KG1 (cell line): ENCODE measurements at places on chromosomes 12 and 14.

- DNase-seq: no peak
Observed at GRCh38 chr12:111573476-111573875, 25.6 kb downstream of the ATXN2 start.

DNA sequence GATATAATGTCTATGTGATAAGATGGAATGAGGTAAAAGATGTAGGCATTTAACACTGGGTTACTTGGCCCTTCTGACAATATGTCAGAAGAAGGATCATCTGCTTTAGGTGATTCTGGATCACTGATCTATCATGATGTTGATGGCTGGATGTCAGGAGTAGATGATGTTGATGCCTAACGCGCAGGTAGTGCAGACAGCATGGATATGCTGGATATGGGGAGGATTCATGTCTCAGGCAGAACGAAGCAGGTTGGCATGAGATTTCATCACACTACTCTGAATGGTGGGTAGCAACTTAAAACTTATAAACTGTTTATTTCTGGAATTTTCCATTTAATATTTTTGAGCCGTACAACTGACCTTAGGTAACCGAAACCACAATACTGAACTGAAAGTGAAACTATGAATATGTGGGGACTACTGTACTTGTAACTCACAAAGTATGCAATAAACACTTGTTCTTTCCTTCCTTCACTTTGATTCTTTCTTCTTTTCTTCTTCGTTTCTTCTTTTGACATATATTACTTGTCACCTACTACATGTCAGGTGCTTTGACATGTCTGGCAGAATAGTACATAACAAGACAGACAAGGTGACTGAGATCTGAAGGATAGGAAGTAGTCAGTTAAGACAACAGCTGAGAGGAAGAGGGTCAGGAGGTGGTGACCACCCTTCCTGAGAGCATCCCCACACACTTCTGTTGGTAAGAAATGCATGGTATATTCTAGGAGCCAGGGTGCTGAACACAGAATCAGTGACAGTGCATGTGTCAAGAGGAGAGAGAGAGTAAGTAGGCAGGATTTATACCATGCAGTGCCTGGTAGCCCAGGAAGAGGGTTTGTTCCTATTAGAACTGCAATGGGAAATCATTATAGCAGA is 238.8 kb downstream of the PPFIA2 start:
- DNase-seq: no peak

GRCh38 chr12:7369274-7369729 is 65.4 kb downstream of the ACSM4 start:
- no peak for DNase-seq

DNA sequence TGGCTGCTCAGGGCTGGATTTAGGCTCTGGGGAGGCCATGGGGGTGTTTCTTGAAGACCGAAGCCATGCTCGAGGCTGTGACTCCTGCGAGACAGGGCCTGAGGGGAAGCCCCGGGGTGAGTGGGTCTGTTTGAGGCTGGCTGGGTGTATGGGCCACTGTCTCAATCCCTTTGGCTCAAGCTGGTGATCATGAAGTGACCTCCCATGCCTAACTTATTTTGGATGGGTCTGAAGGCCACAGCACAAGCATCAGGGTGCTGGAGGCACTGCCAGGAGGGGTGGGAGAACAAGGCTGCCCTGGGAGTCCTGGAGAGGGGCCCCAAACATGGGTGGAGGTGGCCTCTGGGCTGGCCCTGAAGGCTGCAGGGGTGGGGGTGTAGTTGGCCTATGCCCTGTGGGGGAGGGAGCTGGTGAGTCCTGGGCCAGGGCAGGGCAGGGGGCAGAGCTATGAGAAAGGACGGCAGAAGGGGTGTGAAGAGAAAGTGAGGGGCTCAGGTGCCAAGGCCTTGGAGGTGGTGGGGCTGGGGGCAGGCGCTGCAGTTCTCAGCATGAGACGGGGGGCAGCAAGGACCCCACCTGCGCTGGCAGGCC is 100.9 kb downstream of the KIF26A start:
- DNase-seq: no peak

- DNase-seq: no peak
Observed at GRCh38 chr12:14854586-14855183, 11.4 kb upstream of the ART4 start.

- no peak for DNase-seq
Observed at GRCh38 chr12:63882844-63883243, 38.3 kb downstream of the SRGAP1 start.

DNA sequence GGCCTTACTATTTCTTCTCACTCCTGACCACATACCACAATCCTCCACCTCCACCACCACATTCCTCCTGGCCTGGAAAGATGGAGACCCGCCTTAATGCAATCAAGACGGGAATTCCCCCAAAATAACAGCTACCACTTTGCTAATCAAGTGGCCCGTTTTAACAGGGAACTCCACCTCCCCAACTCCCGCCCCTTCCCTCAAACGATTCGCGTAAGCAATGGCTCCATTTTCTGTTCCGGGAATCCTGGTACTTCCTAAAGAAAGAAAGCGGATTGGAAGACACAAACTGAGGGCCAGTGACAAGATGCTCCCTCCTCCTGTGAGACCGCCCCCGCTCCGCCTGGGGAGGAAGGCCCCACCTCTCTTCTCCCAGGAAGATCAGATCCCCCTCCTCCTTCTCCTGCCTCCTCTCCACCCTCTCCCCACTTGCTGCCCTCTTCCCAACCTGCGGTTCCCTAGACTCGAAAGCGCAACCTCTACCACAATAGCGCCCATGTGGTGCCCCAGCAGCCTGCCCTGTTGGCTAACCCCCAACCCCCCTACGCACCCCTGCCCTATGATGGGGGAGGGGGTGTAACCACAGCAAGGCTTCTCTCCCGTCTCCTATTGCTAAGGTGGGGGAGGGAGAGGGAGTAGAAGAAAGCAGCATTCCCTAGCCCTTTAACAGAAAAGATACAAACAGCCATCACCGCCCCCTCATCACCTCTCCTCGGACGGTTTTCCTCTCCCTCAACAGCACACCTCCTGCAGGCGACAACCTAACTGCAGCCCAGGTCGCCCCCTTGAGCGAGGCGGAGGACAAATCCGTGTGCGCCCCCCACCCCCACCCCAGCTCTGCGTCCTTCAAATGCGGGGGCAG is 777 bp downstream of the ARF3 start:
- DNase-seq: peak; percentile 16

- DNase-seq: no peak
Observed at GRCh38 chr12:107622001-107622400, 63.6 kb upstream of the PWP1 start.

- DNase-seq: no peak
Observed at GRCh38 chr12:87988534-87988933, 40.7 kb downstream of the C12orf50 start.

DNA sequence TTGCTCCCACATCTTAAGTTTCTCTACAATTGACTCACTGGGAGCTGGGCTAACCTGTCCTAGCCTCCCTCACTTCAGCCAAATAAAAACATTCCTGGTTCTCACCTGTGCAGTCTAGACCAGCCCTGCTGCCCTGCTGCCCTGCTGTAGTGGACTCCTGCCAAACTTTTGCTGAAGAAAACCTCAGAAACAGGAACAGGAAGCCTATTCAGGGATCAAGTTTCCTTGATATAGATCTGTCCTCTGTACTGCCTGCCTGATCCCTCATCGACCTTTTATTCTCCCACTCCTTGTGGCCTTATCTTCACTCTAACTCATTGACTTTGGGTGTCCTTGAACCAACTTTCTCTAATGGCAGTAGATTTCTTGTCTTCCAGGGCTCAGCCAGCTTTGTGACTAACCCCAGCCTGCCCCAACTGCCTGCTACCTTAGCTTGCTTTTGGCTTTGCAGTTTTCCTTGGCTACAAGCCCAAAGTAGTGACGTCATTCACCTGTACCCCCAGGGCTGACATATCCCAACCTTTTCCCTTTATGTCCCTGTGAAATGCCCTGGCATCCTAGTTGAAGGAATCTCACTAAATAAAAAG is 234.8 kb downstream of the DUSP6 start:
- no peak for DNase-seq

GRCh38 chr12:63917864-63918799 is 73.6 kb downstream of the SRGAP1 start:
- DNase-seq: no peak

- no peak for DNase-seq
Observed at GRCh38 chr14:72925815-72926291, 411 bp upstream of the DCAF4 start.

GRCh38 chr12:92539976-92540781 is 162.6 kb upstream of the PLEKHG7 start:
- DNase-seq: no peak

- DNase-seq: peak; percentile 17
Observed at GRCh38 chr12:109310247-109311125, 1.4 kb upstream of the FOXN4 start.

GRCh38 chr12:122866950-122867607 is 28.8 kb downstream of the VPS37B start:
- DNase-seq: no peak

GRCh38 chr12:104792570-104792969 is 165.5 kb downstream of the SLC41A2 start:
- DNase-seq: no peak
